Astrocyte (in vitro differentiated cells and primary cell): ENCODE measurements at places on chromosomes 2 and 18.
A peak's percentile ranks its signal among the peaks of the same experiment; 100 is the strongest.

DNA sequence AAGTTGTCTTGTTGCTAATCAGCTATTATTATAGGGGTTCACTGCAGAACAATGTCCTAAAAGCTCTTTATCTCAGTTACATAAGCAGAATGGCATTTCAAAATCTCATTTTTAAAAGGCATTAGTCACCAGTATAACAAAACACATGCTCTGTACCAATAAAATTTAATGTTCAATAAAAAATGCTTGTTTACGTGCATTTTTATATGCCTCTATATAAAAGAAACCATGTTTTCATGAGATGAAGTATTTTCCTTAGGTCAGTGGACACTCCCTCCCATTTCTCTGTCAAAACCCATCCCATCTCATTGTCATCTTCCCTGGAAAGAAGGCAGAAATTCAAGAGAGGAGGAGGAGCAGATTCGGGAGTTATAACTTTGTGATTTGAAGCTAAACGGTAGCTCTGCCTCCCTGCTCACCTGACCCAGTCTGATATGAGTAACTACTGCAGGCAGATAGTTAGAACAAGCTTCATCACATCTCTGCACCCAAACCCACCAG, 231.9 kb upstream of the SIX2 start:
- DNase-seq, result peak; percentile 50

- DNase-seq, result peak; percentile 46
Measured at GRCh38 chr2:9547262-9547991, 8.2 kb downstream of the ADAM17 start.

GRCh38 chr2:12202313-12203075, 456.1 kb downstream of the LPIN1 start:
- DNase-seq, result peak; percentile 42

GRCh38 chr2:13996527-13996926, 636.0 kb upstream of the LRATD1 start:
- DNase-seq, result no peak

DNA sequence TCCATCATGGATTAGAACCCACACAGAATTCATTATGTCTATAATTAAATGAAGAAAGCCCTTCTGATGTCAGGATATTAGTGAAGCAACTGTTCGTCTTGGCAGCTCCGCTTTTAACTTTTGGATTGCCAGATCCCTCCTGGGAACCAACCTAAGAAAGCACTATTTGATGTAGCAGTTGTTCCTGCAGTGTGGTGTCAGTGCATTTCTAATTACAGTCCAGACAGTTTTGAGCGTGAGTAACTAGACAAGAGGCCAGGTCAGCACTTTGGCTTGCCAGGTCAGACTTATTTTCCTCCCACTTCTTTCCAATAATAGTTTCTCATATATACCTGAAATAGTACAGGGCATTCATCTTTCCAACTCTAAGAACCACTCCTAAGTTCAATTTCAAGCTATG, 13.8 kb downstream of the NRXN1 start:
- DNase-seq, result no peak

GRCh38 chr2:219056896-219057708, 3.6 kb downstream of the IHH start:
- no peak for DNase-seq

DNA sequence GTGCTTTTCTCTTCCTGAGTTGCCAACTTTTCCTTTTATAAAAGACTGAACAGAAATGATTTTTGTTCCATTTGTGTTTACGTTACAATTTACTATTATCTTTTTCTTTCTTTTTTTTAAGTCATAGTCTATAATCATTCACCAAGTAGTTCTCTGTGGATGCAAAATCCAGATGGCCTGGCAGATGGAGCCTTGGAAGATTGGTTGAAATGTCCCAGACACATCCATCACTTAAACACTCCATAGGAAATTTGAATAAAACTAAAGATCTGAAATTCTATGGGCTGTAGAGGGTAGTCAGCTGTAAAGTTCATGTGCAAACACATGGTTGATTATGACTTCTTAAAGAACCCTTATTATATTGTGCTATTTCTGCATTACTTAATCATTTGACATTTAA, 164.8 kb upstream of the DOCK10 start:
- no peak for DNase-seq

GRCh38 chr2:142300517-142300916, 169.7 kb upstream of the LRP1B start:
- DNase-seq, result no peak

DNA sequence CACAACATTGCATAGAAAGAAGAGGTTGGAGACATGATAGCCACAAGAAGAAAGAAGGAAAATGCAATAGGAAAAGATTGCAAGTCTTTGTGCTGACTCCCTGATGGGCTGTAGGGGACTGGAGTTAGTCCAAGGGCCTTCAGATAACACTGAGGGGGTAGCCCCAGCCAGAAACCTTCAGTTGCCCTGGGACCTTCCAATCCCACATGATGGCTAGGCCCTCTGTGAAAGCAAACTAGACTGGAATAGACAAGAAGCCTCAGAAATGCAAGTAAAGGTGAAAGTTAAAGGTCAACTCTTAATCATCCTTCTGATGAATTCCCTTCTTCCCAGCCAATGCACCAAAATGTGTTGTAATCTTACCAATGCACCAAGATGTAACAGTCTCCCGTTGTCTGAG, 19.2 kb downstream of the CMPK2 start:
- no peak for DNase-seq

- peak; percentile 2 for DNase-seq
Measured at GRCh38 chr18:26700728-26701127, 152.4 kb upstream of the KCTD1 start.

- DNase-seq, result no peak
Measured at GRCh38 chr18:23494992-23495391, 8.3 kb upstream of the RMC1 start.

- peak; percentile 76 for DNase-seq
Measured at GRCh38 chr18:45249246-45249661, 366.0 kb upstream of the SLC14A2 start.

- no peak for DNase-seq
Measured at GRCh38 chr2:74328074-74328473, 15.1 kb downstream of the SLC4A5 start.

DNA sequence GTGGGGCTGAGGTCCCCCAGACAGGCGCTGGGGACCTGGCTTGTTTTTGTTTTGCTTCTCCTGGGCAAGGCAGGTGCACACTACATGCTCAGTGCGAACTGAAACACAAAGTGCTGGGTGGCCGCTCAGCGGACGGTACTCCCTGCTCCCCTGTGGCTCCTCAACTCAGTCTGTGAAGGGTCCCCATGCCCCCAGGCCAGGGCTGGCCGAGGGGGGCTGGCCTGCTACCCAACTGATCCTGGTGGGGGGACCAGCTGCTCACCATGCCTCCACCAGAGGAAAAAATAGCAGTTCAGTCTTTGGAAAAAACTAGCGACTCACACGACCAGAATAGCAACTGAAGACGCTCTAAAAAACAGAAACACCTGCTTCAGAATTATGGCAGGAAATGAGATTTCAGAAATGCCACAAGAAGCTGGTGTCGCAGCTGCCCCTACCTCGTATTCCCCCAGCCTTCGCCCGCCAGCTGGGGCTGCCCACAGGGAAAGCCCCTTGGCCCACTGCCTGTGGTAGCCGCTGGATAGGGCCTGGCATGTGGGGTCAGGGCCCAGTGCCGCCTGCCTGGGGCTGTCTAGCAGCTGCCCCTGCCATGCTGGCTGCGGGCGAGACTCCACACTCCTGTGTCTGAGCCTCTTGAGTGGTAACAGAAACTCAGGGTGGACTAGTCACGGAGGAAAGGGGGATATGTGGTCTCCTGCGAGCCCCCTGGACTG, 43.7 kb downstream of the MEX3C start:
- DNase-seq, result no peak

DNA sequence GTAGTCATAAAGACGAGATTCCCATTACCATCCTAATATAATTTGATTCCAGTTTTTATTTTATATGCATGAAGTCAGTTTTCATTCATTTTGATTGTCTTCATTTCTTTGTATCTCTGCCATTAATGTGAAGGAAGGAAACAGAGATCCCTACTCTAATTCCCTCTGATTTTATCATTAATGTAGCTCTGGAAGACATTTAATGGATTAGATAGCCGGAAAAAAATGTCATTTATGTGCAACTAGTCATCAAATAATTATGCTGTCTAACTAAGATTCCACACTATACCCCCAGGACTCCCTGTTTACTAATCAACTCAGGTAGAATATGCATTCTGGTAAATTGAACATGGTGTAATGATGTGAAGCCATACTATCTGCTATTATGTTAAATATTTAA, 19.9 kb downstream of the RHBDD1 start:
- DNase-seq, result no peak

- no peak for DNase-seq
Measured at GRCh38 chr2:60488291-60488690, 65.2 kb downstream of the BCL11A start.

DNA sequence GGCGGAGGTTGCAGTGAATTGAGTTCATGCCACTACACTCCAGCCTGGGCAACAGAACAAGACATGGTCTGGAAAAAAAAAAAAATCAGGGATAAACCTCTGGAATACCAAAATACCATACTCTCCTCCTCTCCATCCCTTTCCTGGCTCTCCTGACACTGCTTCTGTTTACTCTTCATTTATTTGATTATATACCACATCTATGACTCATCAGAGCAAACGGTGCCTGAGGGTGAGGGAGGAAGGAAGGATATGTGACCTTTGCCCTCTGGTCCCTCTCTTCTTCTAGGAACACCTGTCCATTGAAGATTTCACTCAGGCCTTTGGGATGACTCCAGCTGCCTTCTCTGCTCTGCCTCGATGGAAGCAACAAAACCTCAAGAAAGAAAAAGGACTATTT, 30.0 kb downstream of the VIL1 start:
- DNase-seq, result no peak

DNA sequence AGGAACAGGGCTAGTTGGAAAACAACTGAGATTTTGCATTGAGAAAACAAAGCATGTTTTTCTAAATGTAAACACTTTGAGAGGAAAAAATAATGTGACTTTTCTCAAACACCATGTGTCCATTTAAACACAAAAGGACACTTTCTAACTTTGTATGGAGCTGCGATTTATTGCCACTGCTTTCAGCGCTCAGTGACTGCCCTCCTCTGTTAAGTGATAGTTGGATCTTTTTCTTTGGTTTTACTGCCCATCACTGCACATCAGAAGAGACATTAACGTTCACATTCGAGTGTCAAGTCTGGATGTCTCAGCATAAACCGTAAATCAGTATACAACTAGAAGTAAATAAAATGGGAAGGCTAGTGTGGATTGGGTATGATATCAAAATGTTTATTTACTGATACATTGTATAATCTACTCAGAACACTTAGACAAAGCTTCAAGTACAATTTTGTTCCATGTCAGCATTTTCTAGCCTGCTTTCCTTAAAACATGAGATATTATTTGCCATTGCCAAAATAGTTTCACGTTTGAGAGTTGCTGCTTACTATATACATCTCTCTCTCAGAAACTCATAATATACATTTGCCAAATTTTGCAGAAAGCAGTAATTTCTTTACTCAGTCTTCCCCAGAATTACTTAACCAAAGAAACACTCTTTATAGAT, 237.6 kb downstream of the IKZF2 start:
- no peak for DNase-seq

DNA sequence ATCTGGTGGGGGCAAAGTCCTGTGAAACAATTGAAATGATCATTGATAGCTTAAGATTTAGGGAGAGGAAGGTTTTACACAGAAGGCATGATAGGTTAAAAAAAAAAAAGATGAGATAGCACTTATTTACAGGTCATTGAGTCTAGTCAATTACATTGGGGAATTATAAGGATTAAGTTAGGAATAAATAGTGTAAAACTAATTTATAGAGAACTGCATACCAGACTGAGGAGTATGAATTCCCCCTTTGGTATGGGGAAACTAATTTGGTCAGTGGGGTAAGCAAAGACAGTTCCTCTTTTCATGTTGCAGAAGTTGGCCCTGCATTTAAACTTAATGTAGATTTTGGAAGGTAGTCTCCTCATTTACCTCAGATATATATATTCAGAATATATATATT, 10.8 kb downstream of the GLS start:
- DNase-seq, result no peak

- DNase-seq, result no peak
Measured at GRCh38 chr18:74476140-74476539, 19.0 kb upstream of the DIPK1C start.

- DNase-seq, result no peak
Measured at GRCh38 chr2:24448797-24449196, 42.3 kb upstream of the NCOA1 start.

DNA sequence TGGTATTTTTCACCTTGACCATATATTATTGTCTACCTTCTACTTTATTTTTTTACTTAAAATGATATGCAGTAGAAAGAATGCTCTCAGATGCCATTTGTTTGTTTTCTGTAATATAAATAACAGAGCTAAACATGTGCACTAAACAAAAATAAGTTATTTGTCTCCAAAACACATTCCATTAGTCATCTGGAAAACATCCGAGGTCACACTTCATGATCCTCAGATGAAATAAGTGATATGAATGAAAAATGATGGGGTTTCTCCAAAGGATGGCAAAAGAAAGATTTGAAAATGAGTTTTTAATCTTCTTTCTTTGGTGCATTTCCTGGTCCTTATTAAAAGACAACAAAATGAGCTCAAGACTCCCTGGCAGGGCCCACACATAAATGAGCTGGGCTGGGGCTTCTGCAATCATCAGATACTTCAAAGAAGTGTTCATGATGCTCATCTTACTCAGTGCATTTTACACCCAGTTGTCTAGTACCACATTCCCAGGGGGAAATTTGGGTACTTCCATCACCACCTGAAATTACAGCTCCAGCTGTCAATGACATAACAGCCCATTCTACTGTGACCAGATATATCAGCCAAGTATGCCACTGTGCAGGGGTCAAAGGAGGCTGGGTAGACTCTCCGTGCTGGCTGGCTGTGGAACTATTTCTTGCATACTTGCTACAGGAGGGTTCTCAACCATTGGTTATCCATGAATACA, 283.5 kb downstream of the PID1 start:
- DNase-seq, result no peak

GRCh38 chr18:28136071-28136470, 40.9 kb downstream of the CDH2 start:
- peak; percentile 67 for DNase-seq

DNA sequence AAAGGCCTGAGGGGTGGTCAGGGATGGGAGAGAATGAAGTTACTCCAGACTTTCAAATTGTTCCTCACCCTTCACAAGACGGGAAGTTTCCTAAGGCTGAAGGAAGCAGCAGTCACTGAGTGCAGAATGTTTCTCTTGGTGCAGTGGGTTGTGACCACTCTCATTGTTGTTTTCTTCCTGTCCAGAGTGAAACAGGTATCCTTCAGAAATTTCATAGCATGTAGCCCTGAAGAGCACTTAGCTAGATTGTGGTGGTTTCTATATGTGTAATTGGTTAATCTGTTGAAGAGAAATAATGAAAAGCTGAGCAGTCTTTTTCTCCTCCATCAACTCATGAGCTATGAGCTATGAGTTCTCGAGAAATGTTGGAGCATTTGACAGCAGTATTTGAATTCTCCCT, 96.8 kb downstream of the GPD2 start:
- no peak for DNase-seq
